SK-MEL-5 (cell line): ENCODE measurements at places on chromosomes 2 and 18. TPM values are rescaled to one million over a fixed set of nuclear protein-coding genes. Genes with fewer than 3 reads are reported as not detected.

The SLC14A1 gene
- total RNA-seq = not detected in 2 replicates

The ATOH8 gene
- total RNA-seq = 12.0 and 16.9 TPM in 2 replicates

The ZNG1B gene
- total RNA-seq = 24.5 and 24.6 TPM in 2 replicates

The GYPC gene
- 439 and 444 TPM in 2 replicates for total RNA-seq

The GAD1 gene
- total RNA-seq = 18.1 and 23.5 TPM in 2 replicates

The VSNL1 gene
- total RNA-seq = 0.08 TPM in 1 of 2 replicates, not detected in the other

The VAMP8 gene
- total RNA-seq = 48.2 and 51.9 TPM in 2 replicates

The KCNG2 gene
- not detected in 2 replicates for total RNA-seq

- DNase-seq = no peak
Observed at GRCh38 chr2:230158468-230158867, 61.3 kb downstream of the SP110 start.

- DNase-seq = no peak
Observed at GRCh38 chr18:8163286-8163959, 445.8 kb upstream of the RAB12 start.

DNA sequence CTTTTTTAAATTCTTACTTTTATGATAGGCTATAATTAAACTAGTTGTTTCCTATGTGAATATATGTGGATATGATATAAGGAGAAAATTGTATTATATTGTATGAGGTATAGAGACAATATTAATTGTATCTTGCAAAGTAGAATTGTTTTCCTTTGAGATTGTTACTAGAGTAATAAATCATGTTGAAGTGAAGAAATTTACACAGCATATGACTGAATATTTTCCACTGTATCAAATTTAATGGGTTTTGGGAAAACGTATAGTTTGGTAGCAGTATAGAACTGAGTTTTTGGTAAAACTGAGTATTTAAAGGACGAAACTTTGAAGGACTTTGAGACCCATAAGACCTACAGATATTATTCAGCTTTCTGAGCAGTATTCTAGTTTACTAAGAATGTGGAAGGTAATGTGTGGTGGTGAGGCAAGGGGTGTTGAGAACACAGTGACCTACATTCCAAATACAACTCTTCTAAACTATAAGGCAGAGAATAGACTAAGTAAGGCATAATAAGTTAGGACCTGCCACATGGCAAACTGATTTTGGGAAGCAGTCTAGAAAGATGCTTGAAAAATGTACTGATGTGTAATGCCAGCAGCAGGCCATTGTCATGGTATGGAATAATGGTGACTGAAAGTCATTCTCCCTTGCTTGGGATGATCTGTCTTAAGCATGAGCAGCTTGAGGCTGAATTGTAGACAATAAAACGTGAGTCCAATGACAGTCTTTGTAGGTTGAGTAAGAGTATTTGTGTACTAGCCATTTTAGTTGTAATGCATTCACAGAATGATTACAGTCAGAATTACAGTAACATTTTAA lies 29.6 kb downstream of the PKP4 start:
- DNase-seq = no peak

DNA sequence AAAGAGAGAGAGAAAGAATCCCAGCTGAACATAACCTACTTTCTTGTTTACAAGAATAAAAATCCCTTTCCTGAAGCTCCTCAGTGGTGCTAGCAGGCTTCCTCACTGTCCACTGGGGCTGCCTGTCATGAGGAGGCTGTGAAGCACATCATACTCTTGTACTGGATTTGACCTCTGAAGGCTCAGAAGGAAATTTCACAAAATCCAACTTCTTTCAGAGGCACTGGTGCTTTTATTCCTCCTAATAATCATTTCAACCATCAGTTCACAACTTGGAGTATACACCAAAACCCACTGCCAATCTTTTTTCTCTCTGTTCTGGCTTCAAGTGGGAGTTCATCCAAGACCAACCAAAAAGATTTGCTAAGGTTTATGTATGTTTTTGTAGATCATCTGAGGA lies 48.5 kb downstream of the TMX3 start:
- no peak for DNase-seq

DNA sequence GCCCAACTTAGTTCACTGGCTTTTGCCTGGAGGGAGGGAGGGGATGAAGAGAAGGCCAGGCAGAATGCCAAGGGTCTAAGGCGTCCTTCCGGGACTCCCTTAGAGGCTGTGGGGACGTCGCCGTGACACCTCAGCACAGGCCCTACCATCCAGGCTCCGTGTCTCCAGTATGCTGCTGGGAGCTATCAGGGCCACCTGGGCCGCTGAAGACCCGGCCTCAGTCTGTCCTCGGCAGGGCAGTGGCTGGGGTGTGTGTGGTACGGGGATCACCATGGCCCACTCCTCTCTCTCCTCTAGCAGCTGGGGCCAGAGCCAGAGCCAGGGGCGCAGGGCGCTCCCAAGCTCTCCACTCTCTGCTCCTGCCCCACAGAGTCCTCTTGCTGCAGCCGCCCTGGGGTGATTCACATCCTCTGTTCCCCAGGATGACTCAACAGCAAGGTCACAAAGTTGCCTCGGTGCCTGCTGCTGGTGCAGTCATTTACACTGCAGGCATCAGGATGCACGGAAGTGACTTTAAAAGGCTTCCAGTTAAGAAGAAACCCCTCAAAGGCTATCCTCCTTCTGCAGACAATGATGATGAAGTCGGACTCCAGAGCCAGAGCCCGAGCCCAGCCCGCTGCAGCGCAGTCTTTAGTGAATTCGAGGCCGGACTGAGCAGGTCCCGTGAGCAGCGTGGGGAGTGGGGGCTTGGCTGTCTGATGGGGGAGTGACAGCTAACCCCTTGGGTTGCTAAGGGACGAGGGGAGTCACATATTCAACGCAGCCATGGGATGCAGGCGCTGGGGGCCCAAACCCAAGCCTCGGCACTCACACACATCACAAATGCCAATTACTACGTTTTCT lies 31.9 kb downstream of the SNORC start:
- no peak for DNase-seq

GRCh38 chr2:2422621-2423020 lies 91.5 kb upstream of the MYT1L start:
- no peak for DNase-seq

GRCh38 chr2:51301381-51301780 lies 269.4 kb upstream of the NRXN1 start:
- DNase-seq = no peak

GRCh38 chr18:21960189-21960588 lies 209.2 kb upstream of the GATA6 start:
- peak; percentile 27 for DNase-seq

DNA sequence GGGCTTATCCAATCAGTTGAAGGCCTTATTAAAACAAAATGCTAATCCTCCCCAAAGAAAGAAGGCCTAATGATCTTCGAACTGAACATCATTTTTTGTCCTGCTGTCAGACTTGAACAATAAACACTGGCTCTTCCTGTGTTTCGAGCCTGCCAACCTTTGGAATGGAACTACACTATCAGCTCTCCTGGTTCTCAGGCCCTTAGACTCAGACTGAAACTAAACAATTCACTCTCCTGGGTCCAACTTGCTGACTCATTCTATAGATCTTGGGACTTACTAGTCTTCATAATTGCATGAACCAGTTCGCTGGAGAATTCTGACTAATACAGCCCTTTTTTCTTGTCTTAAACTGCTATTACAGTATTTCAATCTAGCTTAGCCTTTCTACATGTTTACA lies 235.2 kb downstream of the LNPK start:
- DNase-seq = no peak

GRCh38 chr2:75538521-75539490 lies 21.9 kb downstream of the EVA1A start:
- no peak for DNase-seq

DNA sequence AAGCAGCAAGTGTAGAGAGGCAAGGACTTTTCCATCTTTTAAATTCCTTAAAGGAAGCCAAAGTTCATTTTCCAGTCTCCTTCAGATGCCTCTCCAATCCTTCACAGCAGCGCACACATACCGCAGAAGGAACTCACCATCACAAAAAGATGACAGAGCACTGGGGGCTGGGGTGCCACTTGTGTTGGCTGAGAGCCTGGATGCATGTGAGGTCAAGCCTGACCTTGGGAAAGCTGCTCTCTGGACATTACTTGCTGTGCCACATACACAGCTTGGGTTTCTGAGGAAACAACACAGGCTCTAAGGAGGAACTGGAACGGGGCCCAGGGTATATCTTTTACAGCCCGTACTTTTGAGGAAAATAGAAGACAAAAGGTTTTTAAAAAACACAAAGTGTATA lies 364.3 kb upstream of the MEX3C start:
- DNase-seq = no peak

DNA sequence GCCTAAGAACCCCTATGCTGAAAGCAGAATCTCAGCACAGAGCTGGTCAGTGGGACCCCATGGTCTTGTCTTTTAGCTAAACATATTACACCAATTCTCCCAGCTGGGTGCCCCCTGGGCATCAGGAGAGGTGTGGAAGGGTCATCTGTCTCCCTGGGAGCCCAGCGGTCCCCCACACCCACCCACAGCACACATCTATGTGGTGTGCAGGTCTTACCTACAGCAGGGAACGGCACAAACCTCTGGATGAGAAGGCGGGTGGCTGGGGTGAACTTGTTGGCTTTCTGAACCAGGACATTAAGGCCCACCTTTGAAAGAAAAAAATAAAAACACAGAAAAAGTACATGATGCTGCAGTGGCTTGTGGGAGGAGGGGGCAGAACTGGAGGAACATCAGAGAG lies 70.7 kb downstream of the EMX1 start:
- no peak for DNase-seq

DNA sequence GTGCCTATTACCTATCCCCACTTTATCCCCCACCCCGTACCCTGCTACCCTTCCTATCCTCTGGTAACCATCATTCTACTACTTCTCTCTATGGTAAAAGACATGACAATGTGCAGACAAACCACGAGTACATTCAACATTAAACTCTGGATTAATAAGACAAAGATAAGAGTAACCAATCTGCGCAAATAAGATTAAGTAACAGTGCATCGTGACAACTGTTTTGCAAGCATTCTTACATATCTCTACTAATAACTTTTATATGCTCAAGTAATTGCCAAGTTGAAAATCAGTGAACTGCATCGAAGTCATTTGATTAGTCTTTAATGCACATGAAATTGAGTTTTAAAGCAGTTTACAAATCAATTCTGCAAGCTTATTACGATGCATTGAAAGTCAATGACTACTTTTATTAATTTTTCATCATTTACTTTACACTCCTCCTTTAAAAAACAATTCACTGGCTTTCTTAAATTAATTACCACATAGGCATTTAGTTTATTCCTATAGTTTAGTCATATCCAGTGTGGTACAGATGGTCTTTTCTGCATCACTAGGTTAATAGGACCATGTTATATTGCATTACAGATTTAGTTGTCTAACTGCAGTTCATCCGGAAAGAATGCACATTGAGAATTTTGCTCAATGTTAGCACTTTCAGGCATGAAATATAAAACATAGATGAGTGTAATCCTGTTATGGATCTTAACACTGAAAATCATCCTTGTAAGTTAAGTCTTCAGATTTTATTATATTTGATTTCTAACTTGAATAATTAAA lies 178.1 kb downstream of the GCA start:
- DNase-seq = no peak

- DNase-seq = no peak
Observed at GRCh38 chr18:78458356-78458755, 521.3 kb upstream of the SALL3 start.

DNA sequence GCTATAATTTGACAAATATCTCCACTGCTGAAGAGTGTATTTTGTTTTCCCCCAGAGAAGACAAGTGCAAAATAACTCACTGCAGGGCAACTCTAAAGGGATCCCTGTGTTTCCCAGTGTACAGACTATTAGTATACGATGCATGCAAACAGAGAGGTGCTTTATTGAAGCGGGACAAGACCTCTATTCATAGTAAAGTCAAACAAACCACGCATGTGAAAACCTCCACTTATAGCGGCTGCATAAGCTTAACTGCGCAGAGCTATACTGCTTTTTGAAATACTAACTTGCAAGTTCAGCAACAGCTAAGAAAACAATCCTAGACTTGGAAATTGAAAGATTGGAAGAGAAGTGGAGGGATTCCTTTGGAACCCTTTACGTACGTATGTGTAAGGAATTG lies 15.6 kb downstream of the RNF144A start:
- peak; percentile 98 for DNase-seq

DNA sequence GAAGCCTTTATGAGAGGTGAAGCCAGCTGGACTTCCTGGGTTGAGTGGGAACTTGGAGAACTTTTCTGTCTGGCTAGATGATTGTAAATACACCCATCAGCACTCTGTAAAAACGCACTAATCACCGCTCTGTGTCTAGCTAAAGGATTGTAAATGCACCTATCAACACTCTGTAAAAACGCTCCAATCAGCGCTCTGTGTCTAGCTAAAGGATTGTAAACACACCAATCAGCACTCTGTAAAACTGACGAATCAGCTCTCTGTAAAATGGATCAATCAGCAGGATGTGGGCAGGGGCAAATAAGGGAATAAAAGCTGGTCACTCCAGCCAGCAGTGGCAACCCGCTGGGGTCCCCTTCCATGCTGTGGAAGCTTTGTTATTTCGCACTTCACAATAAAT lies 163.6 kb upstream of the SLC39A10 start:
- DNase-seq = no peak

- DNase-seq = no peak
Observed at GRCh38 chr2:165499131-165499530, 29.6 kb downstream of the CSRNP3 start.

- peak; percentile 62 for DNase-seq
Observed at GRCh38 chr18:48676756-48677368, 138.0 kb downstream of the CTIF start.
